Activated CD8-positive, alpha-beta memory T cell treated with anti-CD3 and anti-CD28 coated beads for 4 hours (primary cell): ENCODE measurements at places on chromosomes 6 and 20.

DNA sequence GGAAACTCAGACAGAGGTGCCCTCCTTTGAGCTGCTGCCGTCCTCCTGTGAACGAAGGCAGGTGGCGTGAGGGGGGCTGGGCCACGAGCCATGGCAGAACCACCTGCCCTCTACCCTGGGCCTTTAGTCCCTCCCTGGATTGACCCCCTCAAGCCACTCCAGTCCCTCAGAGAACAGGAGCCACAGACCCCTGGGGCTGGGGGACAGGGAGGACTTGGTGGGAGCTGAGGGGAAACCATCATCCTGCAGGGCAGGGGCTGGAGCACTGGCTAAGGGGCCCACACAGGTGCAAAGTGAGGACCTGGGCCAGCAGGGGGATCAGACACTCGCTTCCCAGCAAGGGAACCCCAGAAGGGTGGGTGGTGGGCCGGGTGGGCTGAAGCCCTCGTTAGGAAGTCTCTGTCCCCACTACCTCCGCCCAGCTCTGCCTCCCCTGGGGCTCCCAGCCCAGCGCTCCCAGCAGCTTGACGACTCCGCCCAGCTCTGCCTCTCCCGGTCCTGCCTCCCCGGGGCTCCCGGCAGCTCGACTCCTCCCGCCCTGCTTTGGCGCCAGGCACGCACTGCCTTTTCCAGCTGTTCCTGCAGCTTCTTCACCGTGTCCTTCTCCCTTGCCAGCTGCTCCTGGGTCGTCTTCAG lies 44.4 kb downstream of the DSTN start:
- DNase-seq = no peak

GRCh38 chr20:19100975-19101374 lies 111.5 kb upstream of the SLC24A3 start:
- DNase-seq = no peak

- DNase-seq = no peak
These were observed 34.0 kb upstream of the MMS22L start for GRCh38 chr6:97316978-97317377.

- DNase-seq = no peak
These were observed 154.0 kb downstream of the CLVS2 start for GRCh38 chr6:123150076-123150475.

DNA sequence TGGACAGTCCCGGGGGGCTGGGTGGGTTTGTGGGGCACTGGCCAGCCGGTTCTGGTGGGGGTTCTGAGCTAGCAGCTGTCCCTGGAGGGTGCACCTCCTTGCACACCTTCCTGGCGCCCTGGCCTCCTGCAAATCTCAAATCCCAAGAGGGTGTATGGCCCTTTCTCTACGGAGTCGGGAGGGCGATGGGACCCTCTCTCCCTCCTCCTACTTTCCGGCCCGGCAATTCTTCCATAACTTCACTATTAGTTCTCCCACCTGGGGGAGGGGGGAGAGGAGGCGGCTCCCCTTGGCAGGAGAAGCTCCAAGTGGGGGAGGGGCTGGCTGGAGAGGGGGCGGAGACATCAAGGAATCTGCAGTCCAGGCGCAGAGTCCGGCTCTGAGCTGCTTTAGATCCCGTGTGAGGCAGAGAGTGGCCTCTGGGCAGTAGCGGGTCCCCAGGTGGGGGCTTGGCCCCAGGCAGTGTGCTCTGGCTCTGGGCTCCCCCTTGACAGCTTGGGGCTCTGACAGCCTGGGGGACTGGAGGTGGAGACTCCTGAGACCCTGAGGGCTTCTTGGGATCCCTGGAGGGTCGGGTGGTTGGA lies 1.4 kb upstream of the LAMA5 start:
- no peak for DNase-seq

GRCh38 chr6:106794129-106794528 lies 164.8 kb downstream of the QRSL1 start:
- no peak for DNase-seq

DNA sequence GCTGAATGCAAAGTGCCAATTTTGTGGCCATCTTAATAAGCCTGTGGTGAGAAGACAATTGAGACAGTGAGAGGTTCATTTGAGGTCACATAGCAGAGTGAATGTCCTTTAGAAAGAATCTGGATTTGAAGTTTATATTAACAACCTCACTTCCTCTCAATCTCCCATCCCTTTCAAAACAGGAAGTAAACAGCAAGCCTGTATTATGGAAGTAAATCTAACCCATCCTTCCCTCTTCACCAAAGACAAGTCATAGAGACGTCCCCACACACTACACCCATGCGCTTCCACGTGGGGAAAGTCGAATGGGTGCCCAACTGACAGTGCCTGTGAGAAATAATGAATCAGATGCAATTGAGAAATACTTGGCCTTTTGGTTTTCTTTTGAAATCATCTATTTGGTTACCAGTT lies 28.8 kb upstream of the CCND3 start:
- peak; percentile 24 for DNase-seq

- DNase-seq = no peak
These were observed 16.4 kb downstream of the PRSS16 start for GRCh38 chr6:27263886-27264285.

- no peak for DNase-seq
These were observed 172.3 kb downstream of the PKHD1 start for GRCh38 chr6:51915098-51915497.

DNA sequence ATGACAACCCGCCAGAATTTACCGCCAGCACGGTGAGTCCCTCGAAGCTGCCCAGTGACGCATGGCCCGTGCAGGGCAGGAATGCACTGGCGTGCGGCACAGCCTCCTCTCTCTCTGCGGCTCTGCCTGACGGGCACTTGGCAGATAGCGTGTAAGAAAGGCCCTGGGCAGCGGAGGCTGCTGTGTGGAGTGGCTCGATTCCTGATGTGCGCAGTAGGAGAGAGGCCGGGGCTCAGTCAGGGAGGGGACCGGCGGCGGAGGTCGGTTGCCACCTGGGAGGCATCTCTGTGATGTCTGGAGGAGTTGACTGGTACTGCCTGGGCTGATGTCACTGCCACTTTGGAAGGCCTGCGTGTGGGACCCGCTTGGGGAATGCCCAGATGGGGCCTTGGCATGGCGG lies 170.7 kb downstream of the TAF4 start:
- DNase-seq = no peak

GRCh38 chr6:131782764-131783163 lies 25.1 kb upstream of the ENPP1 start:
- no peak for DNase-seq

- DNase-seq = no peak
These were observed 65.8 kb downstream of the ADTRP start for GRCh38 chr6:11712760-11713159.

- DNase-seq = no peak
These were observed 59.8 kb downstream of the CDK19 start for GRCh38 chr6:110755411-110755834.

DNA sequence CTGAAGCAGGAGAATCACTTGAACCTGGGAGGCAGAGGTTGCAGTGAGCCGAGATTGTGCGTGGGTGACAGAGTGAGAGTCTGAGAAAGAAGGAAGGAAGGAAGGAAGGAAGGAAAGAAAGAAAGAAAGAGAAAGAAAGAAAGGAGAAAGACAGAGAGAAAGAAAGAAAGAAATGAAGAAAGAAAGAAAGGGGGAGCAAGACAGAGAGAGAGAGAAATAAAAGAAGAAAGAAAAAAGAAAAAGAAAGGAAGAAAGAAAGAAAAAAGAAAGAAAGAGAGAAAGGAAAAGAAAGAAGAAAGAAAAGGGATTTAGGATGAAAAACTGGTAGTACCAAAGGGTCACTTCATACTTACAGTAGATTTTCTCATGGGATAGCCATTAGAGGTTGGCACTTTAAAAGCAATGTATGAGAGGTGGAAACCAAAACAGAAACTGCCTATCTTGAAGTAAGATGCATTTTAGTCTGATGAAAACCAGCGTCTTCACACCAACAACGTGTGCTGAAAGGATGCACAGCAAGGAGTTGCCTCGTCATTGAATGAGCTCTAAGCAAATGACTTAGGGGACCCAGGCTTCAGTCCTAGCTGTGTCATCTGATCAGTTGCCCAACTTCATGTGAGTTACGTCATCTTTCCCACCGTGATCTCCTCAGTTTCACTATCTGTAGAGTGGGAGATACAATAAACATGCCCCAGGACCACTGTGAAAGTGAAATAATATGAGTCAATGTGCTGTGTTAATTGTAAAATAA lies 133.9 kb upstream of the NEDD9 start:
- peak; percentile 56 for DNase-seq

DNA sequence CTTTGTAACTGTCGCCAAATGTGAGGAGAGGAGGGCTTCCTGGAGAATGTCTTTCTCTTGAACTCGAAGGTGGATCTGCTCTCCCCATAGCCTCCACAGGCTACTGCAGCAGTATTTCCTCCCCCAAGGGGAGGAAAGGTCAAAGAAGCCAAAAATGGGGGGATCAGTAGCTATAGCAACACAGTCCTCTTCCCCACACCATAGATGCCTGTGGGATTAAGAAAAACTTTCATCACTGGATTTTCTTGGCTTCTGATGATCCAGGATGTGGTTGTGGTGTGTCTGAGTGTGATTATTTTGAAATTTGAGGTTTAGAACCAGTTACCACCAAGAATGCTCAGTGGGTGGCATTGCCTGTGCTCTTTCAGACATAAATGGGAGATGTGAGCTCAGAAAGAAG lies 140.1 kb upstream of the SPACA1 start:
- no peak for DNase-seq

- DNase-seq = no peak
These were observed 146.2 kb upstream of the SMLR1 start for GRCh38 chr6:130681028-130681427.

DNA sequence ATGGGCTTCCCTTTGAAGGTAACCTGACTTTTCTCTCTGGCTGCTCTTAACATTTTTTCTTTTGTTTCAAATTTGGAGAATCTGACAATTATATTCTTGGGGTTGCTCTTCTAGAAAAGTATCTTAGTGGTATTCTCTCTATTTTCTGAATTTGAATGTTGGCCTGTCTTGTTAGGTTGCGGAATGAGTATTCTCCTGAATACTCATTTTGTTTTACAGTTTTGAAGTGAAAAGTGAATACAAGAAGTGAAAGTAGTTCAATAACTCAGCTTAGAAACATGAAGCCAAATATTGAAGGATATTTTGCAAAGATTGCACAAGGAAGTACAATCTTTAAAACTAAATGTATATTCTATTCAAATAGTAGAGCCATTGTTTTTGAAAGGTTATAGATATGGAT lies 120.2 kb upstream of the MAP3K4 start:
- DNase-seq = no peak
